ENCODE measurements at places on chromosomes 2 and 18. TPM values are rescaled to one million over a fixed set of nuclear protein-coding genes. Genes with fewer than 3 reads are reported as not detected.

DNA sequence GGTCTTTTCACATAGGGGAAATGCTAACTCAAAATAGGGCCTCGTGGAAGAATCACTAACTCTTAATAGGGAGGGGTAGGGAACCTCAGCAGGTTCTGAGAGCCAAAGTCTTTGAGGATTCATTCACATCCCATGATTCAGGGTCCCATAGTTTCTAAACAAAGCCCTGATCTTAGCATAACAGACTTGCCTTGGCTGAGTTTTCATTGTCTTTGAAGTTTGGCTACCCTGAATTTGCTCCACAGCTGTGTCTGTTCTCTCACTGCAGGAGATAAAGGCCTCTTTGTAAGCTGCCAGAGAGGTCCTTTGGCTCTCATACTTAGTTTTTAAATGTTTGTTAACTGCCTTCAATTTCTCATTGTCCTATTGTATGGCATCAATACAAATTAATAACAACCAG lies 54.5 kb downstream of the ZDBF2 start:
- DNase-seq = no peak

- no peak for DNase-seq
Observed at GRCh38 chr2:5698134-5698533, 6.0 kb downstream of the SOX11 start.

- no peak for DNase-seq
Observed at GRCh38 chr2:50991602-50992001, 40.3 kb downstream of the NRXN1 start.

The GCG gene
- polyA plus RNA-seq = not detected

The PSTPIP2 gene
- polyA plus RNA-seq = 7.9 TPM
